RCC 7860 (cell line): ENCODE measurements at places on chromosomes 3 and 15.

- DNase-seq = no peak
Observed at GRCh38 chr15:56767315-56767714, 34.0 kb upstream of the ZNF280D start.

- DNase-seq = no peak
Observed at GRCh38 chr3:29416514-29416913, 135.6 kb downstream of the RBMS3 start.

DNA sequence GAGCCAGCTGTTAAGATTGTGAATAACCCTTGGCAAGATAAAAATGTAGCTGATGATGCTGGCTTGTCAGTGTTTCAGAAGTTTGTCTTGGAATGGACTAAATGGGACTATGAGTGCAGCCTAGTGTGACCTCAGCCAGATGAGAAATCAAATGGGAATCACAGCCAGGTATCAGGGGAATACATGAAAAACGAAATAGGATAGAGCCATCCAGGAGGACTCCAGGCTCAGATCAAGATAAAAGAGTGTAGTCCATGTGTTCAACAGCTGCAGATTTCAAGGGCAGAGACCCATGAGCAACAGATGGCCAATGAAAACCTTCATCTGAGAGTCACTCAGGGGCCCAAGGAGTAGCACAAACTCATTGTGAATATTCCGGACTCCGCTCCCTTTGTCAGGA is 1080.9 kb upstream of the CADM2 start:
- no peak for DNase-seq

DNA sequence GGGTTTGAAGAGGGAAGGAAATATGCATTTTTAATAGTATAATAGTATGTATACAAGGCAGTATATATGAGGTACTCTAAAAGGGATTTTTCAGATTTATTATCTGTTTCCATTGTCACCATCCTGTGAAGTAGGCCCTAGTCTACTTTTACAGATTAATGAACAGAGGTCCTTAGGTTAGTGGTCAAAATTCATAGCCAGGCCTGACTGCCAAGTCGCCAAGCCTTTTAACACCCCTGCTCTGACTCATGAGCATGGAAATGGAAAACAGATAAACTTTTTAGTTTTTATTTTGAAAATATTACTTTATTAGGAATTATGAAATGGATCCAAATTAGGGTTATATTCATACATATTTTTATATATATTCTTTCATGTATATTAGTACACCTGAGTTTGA is 146.9 kb downstream of the BBX start:
- DNase-seq = no peak

DNA sequence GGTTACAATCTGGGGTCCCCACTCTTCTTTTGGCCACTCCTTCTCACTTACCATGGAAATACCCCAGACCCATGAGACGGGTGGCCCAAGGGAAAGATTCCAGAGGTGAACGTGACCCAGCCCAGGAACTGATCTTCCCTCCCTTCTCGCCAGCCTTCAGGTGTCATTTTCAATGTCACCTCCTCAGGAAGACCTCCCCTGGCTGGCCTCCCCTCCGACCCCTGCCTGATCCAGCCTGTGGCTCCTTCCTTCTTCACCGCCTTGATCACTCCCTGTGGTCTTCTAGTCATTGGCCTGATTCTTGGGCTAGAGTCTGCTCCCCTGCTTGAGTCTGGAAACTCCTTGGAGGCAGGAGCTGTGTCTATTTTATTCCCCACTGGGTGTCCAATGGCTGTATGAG is 146.1 kb downstream of the SMAD6 start:
- no peak for DNase-seq

DNA sequence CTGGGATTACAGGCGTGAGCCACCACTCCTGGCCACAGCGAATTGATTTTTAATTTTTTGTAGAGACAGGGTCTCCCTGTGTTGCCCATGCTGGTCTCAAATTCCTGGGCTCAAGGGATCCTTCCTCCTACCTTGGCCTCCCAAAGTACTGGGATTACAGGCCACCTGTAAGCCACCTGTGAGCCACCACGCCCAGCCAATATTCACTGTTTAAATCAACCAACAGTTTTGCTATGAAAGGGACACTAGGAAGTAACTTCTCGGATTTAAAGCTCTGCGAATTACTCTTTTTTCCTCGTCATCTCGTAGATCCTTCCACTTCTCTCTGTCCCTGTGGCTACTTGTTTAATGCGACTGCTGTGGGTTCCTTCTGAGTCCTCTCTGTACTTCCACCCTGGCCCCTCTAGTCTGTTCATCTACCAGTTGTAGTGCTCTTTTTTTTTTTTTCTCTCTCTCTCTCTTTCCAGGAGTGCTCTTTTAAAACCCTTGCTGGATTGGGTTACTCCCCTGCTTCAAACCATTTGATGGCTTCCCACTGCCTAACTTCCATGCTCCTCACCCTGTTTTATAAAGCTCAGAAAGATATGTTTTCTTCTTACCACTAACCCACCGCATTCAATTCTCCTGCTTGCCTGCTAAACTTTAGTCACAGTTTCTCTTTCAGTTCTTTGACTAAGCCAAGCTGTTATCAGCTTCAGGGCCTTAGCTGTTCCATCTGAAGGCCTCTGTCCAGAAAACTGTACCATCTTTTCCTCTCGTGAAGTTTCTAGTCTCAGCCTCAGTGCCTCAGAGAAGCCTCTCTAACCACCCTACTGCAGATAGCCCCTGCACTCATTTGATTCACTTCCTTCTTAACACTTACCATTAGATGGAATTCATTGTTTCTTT is 12.4 kb downstream of the RTF1 start:
- no peak for DNase-seq

DNA sequence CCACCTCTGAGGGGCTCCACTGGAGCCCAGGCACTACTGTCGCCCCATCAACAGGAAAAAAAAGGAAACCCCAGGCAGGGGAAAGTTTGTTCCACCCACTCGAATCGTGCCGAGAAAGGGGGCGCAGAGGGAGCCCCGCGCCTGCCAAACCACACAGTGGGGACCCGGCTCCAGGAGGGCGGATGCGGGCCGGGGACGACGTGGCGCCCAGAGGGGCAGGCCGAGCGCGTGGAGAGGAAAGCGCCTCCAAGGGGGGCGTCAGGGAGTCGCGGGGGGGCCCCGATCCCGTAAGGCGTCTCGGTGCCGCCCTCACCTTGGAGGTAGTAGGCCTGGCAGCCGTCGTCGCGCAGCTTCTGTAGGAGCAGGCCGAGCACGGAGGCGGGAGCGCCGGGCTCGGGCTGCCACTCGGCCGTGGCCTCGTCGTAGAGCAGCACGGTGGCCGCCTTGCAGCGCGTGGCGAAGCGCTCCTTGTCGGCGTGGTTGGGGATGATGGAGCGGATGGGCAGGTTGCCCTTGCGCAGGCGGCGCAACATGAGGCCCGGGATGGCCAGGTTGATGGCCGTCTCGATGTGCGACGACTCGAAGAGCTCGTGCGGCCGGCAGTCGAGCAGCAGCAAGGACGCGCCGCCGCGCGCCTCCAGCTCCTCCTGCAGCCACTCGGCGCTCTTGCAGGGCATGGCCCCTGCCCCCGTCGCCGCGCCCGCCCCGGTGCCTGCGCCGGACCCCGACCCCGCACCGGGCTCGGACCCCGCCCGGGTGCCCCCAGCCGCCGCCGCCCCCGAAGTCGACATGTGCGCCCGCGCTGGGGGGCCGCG is 627 bp downstream of the DUSP7 start:
- no peak for DNase-seq

GRCh38 chr3:169746924-169747323 is 17.9 kb downstream of the TERC start:
- no peak for DNase-seq

- DNase-seq = no peak
Observed at GRCh38 chr3:13296662-13297061, 123.5 kb downstream of the NUP210 start.

DNA sequence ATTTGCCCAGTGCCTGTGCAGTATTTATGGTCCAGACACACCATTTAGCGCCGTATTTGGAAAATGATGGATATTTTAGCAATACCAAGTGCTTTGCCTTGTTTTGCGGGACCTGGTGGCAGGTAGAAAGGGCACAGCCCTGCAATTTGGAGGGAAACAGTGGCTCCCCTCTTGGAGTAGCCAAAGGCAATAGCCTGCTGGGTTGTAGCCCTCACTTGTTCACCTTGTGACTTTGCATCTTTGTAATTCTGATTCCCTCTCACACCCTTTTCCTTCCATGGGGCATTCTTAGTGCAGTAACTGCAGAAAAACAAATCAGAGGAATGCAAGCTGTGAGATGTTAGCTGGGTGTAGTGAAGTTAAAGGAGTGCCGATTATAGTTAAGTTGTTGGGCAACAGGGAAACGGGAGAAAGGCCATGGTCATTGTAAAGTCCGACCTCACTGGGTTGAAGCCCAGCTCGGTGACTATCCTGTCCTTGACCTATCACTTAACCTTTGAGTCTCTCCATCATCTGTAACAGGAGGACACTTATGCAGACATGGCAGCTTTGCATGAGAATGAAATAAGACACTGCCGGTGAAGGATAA is 131.0 kb upstream of the KLHL25 start:
- no peak for DNase-seq

GRCh38 chr3:126320517-126321293 is 36.5 kb downstream of the KLF15 start:
- no peak for DNase-seq

DNA sequence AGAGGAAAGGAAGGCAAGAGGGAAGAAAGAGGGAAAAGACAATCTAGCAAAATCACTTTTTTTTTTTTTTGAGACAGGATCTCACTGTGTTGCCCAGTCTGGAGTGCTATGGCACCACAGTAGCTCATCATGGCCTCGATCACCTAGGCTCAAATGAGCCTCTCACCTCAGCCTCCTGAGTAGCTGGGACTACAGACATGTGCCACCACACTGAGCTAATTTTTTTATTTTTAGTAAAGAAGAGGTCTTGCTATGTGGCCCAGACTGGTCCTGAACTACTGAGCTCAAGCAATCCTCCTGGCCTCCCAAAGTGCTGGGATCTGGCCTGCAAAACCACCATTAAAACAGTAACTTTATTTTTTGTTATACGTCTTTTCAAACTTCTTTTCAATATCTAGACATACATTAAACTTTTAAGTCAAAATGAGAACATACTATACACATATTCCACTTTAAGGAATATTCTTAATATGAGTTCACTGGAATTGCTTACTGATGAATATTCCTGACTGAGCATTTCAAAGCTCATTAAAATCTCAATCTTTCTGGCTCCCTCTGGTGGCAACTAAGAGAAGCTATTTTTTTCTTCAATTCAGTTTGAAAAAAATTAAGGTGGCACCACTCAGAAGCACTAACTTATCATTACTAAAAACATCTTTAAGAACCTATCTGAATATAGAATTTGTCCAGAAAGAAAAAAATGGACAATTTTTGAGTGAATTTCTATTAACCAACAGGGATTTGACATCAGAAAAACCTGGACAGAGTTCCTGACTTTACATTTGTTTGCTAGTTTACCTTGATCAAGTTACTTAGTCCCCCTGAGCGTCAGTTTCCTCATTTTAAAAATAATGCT is 40.9 kb downstream of the UACA start:
- peak; percentile 54 for DNase-seq

DNA sequence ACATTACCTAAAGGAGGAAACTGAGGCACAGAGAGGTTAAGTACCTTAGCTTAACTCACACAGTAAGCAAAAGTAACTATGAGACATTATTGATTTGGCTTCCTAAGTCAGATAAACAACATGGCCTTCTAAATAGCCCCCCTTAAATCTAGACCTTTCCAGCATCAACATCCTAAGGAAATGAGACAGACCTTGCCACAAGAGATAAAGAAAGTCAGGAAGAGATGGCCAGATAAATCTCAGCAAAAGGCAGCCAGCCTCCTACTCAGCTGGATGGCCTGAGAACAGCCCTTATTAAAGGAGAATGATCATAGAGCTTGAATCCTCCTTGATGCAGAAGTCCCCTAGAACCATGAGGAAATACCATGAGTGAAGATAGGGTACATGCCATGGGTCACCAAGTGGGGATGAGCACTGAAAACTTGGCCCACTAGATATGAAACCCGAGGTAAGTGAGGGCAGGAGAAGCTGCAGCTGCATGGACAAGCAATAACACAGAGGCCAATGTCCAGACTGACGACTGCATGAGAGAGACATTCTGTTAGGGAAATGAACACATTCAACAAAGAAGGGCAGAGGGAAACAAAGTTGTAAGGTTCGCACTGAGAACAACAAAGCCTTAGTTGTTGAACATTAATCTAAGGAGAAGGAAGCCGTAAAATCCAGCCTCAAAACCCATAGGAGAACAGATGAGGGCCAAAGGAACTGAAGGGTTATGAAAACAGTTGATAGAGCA is 69.6 kb downstream of the ZIC4 start:
- no peak for DNase-seq

DNA sequence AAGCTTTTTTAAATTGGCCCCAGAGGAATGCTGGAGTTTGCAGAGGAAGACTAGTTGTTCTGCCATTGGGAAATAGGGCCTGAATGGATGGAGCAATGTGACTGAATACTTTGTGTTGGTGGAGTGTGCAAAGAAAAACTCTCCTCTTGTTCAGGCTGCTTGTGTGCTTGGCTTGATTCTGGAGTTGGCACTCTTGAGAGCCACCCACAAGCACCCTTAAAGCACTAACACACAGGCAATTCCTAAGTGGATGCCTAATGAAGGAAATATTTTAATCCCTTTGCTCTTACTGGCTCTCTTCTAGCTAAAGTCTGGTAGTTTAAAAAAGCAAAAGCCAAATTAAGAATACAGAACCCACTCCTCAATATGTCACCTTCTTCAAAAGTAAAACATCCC is 304.4 kb upstream of the C2CD4B start:
- DNase-seq = no peak

GRCh38 chr3:38634111-38634510 is 15.4 kb downstream of the SCN5A start:
- peak; percentile 52 for DNase-seq

DNA sequence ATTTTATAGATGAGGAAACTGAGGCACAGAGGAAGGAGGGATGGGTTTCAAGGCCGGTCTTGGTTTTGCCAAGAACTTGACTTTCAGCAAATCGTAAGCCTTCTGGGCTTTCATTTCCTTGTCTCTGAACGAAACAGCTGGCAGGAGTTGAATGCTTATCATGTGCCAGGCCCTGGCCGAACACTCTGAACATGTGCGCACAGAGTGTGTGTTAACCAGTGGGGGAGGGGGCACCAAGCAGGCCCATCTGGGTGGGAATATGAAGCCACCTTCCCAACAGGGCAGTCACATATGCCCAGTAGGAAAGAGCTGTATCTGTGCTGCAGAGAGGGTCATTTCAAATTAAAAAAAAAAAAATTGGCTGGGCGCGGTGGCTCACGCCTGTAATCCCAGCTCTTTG is 29.3 kb downstream of the ZNF710 start:
- no peak for DNase-seq

- no peak for DNase-seq
Observed at GRCh38 chr3:5517921-5518320, 330.4 kb downstream of the EDEM1 start.

DNA sequence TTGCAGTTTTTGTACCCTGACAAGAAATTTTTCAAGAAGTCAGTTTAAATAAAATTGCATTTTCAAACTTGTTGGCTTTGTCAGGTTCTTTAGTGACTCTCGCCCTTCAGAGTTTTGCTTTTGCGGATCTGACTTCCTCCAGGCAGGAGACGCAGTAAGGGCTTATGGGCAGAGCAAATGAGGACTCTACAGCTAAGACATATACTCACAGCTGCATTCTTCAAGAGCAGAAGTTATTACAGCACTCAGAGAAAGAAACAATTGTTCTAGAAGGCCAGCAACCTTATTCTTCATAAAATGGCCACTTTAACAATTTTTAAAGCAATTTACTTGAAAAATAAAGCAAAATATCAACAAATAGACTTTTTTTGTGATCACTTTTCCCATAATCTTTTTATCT is 438.8 kb upstream of the THRB start:
- no peak for DNase-seq
